ENCODE measurements at places on chromosomes 2 and 18.

- DNase-seq: no peak
Measured at GRCh38 chr2:226515344-226516055, 284.1 kb downstream of the IRS1 start.

GRCh38 chr2:148493822-148494563, 150.6 kb upstream of the EPC2 start:
- DNase-seq: peak; percentile 29

- no peak for DNase-seq
Measured at GRCh38 chr18:13374096-13374467, 155.5 kb downstream of the LDLRAD4 start.

GRCh38 chr2:46826569-46827245, 88.9 kb downstream of the MCFD2 start:
- DNase-seq: no peak

DNA sequence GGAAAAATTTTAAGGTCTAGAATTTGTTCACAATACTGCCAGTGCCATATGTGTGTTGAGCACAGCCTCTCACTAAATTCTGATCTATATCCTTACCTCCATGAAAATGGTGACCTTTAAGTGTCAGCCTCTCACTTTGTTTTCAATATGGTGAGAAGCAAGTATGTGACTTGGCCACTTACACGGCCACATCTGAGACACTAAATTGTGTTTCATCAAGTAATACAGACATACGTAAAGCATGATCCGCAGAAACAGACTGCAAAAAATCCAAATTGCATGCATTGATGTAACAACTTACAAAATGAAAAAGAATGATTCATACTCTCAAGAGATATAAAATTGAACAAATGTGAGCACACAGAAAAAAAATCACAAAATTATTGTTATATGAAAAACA, 55.2 kb upstream of the UGP2 start:
- no peak for DNase-seq

GRCh38 chr2:201986463-201986735, 47.3 kb upstream of the FZD7 start:
- DNase-seq: no peak

- no peak for DNase-seq
Measured at GRCh38 chr2:239012936-239013677, 165.2 kb downstream of the TWIST2 start.

GRCh38 chr2:20145497-20146193, 79.3 kb downstream of the SDC1 start:
- DNase-seq: no peak

GRCh38 chr18:50726960-50727589, 92.7 kb downstream of the MRO start:
- DNase-seq: no peak
